ENCODE measurements at places on chromosomes 7 and 10.

DNA sequence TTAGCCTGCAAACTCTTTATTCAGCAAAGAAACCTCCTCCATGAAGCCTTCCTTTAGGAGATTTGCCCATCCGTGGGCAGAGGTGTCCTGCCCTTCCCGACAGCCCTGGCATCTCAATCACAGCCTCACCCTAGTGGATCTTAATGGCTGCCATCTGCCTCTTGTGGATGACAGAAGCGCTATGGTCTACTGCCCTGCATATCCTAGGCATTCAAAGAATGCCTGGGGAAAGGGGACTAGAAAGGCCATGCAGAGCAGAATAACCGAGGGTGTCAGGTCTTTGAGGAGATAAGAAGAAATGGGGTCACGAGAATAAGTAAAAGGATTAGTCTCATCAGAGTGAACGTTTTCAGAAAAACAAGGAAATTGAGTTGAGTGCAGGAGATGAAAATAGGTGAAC, 57.7 kb upstream of the SPOCK2 start:
- no peak for DNase-seq

GRCh38 chr10:8245814-8246142, 191.3 kb downstream of the GATA3 start:
- DNase-seq, result no peak

DNA sequence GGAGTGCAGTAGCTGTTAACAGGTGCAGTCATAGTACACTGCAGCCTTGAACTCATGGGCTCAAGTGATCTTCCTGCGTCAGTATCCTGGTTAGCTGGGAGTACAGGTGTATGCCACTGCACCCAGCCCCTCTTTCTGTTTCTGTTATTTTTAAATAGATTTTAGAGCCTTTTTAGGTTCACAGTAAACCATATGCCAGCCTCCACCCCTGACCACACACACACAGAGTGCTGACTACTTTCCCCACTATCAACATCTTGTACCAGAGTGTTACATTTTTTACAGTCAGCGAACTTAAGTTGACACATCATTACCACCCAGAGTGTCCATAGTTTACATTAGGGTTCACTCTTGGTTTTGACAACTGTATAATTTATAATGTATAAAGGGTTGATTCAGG, 32.1 kb downstream of the MARCHF5 start:
- DNase-seq, result no peak

DNA sequence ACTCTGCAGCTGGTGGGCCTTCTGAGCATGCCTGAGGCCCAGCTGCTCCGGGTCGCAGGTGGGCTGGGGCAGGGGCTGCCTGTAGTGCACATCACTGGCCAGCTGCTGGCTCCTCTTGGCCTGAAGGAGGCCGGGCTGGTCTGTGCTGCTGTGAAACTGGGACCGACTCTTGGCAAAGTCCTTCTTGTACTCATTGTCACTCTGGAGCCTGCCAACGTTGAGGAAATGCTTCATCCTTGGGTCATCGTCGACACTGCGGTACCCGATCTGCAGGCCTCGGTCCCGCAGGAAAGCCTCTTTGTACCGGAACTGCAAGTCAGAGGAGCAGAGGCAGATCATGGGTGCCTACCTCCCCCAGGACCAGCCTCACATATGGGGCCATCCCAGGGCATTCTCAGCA, 37.7 kb downstream of the HABP2 start:
- DNase-seq, result no peak

DNA sequence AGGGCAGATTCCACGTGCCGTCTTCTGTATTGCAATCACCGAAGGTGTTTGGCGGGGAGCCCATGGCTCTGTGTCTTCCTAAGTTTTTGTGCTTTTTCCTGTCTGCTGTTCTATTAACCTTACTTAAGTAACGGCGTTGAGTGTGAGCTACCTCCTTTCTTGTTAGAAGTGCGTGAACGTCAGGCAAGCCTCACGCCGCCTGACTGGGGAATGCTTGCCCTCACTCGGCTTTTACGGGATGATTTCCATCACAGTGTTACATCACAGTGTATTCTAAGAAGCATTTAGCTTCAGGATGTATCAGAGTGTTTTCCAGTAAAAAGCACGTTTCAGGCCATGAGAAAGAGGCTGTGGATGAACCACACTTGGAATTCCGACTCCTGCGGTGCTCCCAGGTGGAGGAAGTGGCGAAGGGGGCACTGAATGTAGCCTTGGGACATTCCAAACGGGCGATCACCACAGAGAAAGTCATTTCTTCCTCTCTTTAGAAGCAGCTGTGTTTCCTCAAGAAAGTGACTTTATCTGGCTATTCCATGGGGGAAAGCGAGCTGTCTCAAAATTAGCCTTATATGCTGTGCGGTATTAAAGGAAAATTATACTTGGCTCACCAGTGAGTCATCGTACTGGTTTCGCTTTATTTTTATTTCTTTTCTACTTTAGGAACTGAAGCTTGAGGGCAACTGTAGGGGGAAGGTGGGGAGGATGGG, 290.7 kb downstream of the KLF6 start:
- no peak for DNase-seq

- DNase-seq, result peak; percentile 62
Observed at GRCh38 chr7:2399848-2400587, 3.4 kb upstream of the CHST12 start.

DNA sequence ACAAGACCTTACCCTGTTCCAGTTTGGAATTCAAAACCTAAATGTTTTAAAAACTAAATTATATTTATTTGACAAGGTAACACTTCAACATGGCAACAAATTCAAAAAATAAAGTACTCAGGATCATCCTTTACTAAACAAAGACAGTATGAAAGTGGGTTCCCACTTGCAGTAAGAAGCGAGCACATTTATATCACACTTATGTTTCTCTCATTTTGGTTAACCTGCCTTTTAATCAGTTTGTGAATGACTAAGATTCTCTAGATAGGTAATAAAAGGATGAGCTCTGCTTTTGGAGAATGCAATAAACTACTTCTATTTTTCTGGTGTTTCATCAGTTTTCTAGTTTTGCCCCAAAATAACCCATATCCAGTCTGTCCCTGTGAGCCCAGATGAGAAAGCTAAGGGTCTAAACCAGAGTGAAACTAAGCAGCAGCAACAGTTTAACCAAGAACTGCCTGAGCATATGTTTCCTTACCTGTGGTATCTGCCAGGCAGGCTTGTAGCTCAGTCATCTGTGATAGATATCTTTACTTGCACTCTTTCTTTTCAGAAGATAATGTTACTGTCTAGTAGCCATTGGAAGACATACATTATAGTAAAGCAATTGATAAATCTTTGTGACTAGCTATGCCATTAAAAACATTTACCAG, 64.1 kb downstream of the ABLIM1 start:
- no peak for DNase-seq

GRCh38 chr10:90787393-90788198, 70.2 kb downstream of the HTR7 start:
- peak; percentile 49 for DNase-seq

- DNase-seq, result no peak
Observed at GRCh38 chr10:121216721-121217181, 365.6 kb downstream of the WDR11 start.

All from suppressor macrophage (primary cell).